ENCODE measurements at places on chromosomes 4 and X.
A peak's percentile ranks its signal among the peaks of the same experiment; 100 is the strongest.

GRCh38 chrX:83336454-83336853, 171.6 kb upstream of the POU3F4 start:
- DNase-seq: no peak

GRCh38 chr4:158823461-158823873, 54.6 kb downstream of the FNIP2 start:
- no peak for DNase-seq

DNA sequence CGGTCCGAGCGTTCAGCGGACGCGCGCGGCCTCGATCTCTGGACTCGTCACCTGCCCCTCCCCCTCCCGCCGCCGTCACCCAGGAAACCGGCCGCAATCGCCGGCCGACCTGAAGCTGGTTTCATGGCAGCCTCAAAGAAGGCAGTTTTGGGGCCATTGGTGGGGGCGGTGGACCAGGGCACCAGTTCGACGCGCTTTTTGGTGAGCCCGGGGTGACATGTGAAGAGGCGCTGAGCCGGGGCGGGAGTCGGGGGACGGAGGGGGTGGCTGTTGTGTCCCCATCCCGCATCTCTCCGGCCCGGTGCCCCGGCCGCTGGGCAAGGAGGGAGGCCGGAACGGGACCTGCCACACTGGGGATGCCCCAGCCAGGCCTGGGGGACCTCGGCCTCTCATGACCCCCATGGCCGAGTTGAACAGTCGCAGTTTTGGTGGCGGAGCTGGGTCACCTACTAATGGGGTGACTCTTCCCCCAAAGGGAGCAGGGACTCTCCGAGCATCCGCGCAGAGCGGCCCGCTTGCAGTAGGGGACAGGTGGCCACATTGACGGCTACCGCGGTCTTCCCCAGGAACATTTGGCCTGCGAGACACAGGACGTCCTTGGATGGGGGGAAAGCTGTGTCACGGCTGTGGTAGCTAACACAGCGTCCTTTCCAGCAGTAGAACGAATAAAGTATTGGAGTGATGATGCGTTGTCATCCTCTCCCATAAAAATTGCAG, at the start of gene GK:
Gene GK (plus strand): TSS at position 9 of the 717 bp plus-strand sequence. CDS start 115 bp downstream, at position 124.
- DNase-seq: peak; percentile 14

GRCh38 chrX:24838629-24839028, 144.9 kb downstream of the POLA1 start:
- DNase-seq: no peak

DNA sequence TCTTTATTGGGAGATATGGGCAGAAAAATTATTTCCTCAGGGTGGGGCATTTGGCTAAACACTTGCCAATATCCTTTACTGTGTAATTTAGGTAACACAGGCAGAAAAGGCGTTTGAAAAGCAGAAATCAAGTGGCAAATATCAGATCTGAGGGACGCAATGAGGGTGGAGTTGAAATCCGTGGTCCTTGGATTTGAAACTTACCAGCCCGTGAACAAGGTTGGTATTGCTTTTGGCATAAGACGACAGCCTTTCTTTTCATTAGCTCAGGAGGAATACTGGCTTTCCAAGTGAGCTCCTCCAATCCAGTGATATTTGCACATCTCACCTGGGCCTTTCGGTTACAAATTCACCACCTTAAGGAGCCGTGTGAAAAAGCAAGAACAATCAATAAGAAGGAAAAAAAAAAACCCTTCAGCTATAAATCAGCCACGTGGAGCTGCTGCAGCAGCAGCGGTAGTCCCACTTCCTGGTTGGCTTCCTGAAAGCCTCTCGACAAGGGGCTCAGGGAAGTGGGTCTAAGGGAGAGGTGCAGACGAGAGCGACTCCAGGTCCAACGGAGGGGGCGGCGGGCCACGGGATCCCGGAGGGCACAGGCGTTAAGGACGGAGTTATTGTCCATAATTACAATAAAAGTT, 734 bp upstream of the GALNT7 start:
- no peak for DNase-seq

Measured in anterior cingulate cortex (tissue), 58 donors.